ENCODE measurements at places on chromosomes 6 and 20.

DNA sequence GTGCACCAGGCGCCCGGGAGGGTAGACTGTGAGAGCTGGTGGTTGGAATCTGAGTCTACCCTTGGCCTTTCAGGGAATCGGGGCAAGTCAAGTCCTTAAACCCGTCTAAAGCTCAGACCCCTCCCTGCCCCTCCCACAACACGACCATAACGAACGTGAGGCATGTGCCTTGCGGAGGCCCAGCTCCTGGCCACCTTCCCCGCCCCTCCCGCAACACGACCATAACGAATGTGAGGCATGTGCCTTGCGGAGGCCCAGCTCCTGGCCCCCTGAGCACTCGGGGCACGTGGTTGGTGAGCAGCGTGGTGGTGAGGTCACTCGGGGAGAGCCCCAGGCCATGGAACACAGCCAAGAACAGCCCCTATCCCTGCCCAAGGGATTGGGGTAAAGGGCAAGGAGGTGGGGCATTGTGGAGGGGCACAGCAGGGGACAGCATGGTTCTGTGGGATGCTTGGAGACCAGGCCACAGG lies 132.2 kb downstream of the TAF4 start:
- no peak for DNase-seq

DNA sequence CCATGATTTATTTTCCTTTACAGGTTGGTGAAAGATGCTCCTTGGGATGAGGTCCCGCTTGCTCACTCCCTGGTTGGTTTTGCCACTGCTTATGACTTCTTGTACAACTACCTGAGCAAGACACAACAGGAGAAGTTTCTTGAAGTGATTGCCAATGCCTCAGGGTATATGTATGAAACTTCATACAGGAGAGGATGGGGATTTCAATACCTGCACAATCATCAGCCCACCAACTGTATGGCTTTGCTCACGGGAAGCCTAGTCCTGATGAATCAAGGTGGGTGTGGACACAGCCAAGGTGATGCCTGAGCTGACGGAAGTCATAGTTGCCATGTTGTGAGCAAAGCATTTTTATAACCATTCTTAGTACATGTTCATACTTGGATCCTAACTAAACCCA lies 34.6 kb upstream of the CALHM6 start:
- no peak for DNase-seq

- peak; percentile 51 for DNase-seq
Measured at GRCh38 chr6:166757232-166758135, 130.4 kb upstream of the RPS6KA2 start.

DNA sequence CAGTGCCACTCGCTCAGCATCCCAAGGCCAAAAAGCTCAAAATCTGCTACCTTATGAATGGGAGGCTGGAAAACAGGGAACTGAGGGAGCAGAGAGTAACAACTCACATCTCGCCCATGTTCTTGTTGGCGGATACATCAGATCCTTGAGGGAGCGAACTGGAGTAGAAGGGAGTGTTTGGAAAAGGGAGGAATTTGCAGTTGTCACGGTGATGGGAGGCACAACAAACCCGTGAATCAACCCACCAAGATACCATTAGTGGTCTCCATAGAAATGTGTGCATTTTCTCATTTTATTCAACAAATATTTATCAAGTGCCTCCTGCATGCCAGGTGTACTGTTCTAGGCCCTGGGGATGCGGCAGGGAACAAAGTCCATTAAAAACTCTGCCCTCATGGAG lies 212.1 kb downstream of the EYA2 start:
- no peak for DNase-seq

DNA sequence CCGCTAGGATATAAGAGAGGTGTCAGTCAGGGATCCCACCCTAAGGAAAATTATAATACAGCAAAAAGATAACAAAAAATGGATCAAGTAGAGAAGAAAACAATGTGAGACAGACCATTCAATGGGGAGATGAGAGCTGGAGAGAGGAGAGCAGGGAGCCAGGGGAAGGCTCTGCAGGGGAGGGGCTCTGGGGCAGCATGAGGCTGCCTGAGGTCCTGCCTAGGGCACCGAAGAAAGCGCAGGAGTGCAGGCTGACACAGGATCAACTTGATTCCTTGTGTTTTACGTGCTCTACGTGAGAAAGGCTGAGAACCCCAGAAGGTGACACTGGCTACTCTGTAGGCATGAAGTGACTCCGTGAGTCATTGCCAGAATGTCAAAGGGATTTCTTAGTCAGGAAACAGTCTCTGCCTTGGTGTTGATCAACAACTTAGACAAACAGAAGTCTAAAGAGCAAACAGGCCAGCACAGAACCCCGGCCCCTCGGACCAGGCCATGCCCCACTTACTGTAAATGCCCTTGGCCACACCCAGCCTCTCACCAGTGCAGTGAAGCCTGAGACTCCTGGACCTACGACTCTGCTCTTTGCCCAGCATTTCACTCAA lies 290.1 kb upstream of the PRDM1 start:
- DNase-seq, result no peak

DNA sequence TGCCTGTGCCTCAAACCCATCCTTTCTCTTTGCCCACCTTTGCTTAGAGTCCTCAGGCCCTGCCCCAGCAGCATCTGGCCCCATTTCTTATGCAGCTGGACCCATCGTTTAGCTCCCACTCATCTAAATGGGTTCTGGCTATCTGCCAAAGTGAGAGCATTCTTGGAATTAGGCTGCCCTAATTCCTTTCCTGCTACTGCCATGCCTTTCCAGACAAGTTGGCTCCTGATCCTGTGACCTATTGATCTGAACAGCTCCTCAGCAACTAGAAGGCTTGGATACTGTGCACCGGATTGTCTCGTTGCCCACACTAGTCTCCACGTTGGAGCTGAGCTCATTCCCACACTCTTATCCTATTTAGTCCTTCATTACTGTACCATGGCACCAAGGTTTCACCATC lies 22.9 kb downstream of the DZANK1 start:
- DNase-seq, result no peak

DNA sequence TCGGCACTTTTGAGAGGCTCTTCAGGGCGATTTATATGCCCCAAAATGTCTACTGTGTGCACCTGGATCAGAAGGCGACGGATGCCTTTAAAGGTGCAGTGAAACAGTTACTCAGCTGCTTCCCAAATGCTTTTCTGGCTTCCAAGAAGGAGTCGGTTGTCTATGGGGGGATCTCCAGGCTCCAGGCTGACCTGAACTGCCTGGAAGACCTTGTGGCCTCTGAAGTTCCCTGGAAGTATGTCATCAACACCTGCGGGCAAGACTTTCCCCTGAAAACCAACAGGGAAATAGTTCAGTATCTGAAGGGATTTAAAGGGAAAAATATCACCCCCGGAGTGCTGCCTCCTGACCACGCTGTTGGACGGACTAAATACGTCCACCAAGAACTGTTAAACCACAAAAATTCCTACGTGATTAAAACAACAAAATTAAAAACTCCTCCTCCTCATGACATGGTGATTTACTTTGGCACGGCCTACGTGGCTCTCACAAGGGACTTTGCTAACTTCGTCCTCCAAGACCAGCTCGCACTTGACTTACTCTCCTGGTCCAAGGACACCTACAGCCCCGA lies 8.2 kb downstream of the GCNT2 start:
- DNase-seq, result no peak

DNA sequence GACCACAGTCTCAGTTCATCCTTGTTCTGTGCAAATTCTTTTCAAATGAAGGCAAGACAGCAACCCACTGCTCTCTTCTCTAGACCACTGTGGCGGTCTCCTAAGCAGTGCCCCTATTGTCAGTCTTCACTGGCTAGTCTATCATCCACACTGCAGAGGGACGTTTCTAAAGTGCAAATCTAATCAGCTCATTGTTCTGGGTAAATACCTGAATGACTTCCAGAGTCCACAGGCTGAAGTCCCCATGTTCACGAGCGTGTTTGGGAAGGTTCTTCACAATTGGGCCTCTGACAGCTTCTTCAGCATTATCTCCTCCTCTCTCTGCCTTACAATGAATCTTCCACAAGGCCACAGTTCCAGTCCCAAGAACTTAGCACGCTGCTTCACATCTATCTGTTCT lies 73.2 kb downstream of the LAMA4 start:
- no peak for DNase-seq

DNA sequence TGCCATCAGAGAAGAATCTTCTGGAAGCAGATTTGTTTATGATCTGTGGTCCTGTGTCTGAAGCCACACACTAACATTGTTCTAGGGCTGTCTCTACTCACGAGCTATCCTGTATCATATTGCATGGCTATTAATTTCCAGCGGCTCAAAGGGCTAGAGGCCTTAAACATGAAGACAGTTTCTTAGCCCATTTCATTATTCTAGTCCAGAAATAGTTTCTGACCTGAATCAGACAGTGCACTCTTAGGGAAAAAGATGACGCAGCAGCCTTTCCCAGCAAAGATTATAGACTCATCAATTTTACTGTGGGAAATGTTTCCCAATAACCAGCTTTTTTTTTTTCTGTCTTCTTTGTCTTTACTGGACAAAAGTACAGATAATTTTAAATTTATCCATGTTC lies 105.3 kb upstream of the SUPT3H start:
- no peak for DNase-seq
